Bronchial epithelial cell (primary cell): ENCODE measurements at places on chromosomes 3 and 15. TPM values are rescaled to one million over a fixed set of nuclear protein-coding genes. Genes with fewer than 3 reads are reported as not detected.
A peak's percentile ranks its signal among the peaks of the same experiment; 100 is the strongest.

GRCh38 chr3:31724651-31725050, 191.9 kb downstream of the STT3B start:
- peak; percentile 43 for DNase-seq

DNA sequence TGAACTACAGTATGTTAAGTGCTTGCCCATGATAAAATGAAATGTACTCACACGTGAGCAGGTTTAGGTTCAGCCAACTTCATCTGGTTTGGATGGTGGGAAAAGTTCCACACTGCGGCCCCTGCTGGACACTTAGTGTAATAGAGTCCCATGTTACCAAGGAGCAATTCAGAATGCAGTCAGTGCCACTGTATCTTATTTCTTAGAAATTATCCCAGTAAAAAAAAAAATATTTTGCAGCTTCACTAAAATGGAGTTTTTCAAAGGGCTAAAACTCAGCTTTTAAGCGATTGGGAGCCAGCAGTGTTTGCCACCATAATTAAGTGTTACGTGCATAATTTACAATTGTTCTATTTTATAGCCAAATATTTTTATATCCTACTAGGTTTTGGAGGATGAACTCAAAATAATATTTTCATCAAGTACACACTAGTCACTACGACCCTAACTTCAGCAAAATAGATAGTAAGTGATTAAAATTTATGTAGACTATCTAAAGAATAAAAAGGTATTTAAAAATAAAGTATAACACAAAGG, 371.7 kb upstream of the GBE1 start:
- DNase-seq: peak; percentile 51

DNA sequence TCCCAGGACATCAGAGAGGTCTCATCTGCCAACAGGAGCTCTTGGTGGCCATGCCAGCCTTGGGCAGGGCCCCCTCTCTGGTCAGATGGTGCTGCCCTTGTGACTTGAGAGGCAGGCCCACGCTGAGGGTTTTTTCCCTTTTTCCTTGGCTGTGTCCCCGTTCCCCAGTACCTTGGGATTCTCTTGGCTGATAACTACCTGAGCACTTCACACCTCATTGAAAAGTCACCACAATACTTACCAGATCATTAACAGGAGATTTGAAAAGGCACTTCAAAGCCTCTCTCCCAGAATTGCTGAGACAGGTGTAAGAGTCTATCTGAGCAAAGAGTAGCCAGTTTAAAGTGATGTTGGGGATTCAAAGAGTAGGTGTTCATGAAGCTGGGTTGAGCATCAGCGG, 15.1 kb upstream of the TMEM158 start:
- no peak for DNase-seq

DNA sequence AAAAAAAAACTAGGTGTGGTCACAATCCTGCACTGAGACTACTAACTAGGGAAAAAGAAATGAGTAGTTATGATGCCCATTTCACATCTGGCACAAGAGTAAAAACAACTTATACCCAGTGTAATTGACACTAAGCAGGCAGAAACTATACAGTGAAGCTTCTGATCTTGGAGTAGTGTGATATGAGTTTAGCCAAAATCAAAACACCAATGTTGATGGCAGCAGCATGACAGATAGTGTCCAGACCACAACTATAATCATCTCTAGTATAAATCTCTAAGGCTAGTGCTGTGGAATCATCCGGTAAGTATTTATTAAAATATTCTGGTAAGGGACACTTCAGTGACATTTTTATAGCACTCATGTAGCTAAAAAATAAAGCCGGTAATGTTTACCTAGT, 108.5 kb upstream of the EPHA6 start:
- no peak for DNase-seq

DNA sequence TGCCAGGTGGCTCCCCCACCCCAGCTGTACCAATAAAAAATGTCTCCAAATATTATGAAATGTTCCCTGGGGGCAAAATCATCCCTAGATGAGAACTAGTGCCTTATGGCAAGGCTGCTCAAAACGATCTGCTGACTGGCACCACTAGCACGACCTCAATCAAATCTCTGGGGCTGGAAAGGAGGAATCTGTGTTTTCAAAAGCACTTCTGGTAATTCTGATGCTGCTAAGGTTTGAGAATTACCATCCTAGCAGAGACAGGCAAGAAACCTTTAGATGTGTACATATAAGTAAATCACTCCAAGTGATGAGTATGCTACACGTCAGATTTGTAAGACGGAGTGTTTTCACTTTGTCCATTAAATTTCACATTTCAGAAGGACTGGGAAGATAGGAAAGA, 360.1 kb upstream of the THRB start:
- no peak for DNase-seq

- no peak for DNase-seq
These were observed 99.4 kb downstream of the DTWD1 start for GRCh38 chr15:49720261-49720660.

GRCh38 chr3:150061288-150062024, 90.8 kb upstream of the PFN2 start:
- no peak for DNase-seq

DNA sequence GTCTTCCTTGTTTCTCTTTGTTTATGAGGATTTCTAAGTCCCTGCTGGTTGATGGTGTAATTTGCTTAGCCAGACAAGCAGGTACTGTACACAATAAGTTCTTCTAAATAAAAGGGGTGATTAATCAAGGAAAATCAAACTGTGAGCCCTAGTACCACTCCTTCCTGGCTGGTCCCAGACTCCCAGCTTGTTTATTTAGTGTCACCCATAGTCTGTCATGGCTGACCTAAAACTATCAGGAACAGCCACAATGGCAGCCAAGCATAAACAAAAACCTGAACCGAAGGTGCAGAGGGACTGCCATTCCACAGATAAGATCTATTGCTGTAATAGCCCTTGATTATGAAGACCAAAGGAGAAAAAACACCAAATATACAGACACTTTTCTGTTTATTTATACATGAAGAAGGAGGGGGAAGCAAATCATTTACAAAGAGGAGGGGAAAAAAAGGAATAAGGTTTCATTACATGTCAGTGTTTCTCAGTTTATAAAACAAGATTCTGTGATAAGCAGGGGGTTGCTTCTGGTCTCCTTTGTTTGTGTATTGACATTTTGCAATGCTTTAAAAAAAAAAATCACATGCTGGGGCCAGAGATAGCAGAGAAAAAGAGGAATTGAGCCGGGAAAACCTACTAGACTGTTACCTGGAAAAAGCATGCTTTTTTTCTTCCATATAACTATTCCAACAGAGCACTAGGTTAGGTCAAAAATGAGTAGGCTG, 182.4 kb upstream of the DPH6 start:
- DNase-seq: peak; percentile 26

- DNase-seq: no peak
These were observed 8.2 kb downstream of the EIF2B5 start for GRCh38 chr3:184143327-184143726.

The CAMKV gene
- 0.13 and 0.26 TPM in 2 replicates for total RNA-seq

The CCR9 gene
- not detected in 2 replicates for total RNA-seq

The ZWILCH gene
- 6.1 and 8.2 TPM in 2 replicates for total RNA-seq

The PAQR5 gene
- 0.53 and 3.6 TPM in 2 replicates for total RNA-seq

The AGTR1 gene
- not detected in 2 replicates for total RNA-seq

The GABRR3 gene
- total RNA-seq: not detected in 2 replicates
